ENCODE measurements at places on chromosomes 1 and 21.

- no peak for DNase-seq
Observed at GRCh38 chr1:221408117-221408803, 333.6 kb downstream of the DUSP10 start.

GRCh38 chr21:15164273-15164672 is 99.5 kb upstream of the NRIP1 start:
- DNase-seq: no peak

DNA sequence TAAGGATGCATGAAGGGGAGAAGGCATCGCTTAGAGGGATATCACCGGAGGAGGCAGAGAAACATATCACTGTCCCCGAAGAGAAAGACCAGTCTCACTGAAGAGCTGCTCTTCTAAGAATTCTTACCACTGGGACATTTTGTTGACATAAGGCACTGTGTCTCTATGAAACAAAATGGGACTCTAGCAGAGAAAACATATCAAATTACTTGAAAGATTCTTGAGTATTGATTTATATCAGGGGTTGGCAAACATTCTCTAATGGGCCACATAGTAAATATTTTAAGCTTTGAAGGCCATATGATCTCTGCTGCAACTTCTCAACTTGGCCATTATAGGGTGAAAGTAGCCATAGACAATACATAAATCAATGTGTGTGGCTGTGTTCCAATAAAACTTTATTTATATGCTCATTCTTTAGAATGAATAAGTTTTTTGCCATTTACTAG is 41.0 kb upstream of the GREM2 start:
- no peak for DNase-seq

- DNase-seq: no peak
Observed at GRCh38 chr1:200062143-200062542, 34.6 kb downstream of the NR5A2 start.

DNA sequence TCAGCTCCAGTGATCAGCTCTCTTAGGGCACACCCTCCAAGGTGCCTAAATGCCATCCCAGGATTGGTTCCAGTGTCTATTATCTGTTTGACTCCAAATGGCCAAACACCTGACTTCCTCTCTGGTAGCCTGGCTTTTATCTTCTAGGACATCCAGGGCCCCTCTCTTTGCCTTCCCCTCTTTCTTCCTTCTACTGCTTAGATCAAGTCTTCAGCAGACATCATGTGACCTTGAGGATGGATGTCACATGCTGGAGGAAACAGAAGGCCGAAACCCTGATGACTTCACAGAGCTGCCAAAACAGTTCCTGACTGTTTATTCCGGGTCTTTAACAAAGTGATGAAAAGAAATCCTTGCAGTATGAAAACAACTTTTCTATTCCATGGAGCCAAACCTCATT is 24.4 kb upstream of the WDR26 start:
- DNase-seq: no peak

GRCh38 chr1:93692451-93692861 is 10.8 kb upstream of the BCAR3 start:
- DNase-seq: no peak

GRCh38 chr1:93814795-93815340 is 64.1 kb downstream of the DNTTIP2 start:
- DNase-seq: no peak

- DNase-seq: no peak
Observed at GRCh38 chr1:82161700-82162141, 361.0 kb downstream of the ADGRL2 start.
